Bone marrow (tissue), 2 donors: ENCODE measurements at places on chromosomes 4 and X.

- no peak for DNase-seq
These were observed 70.5 kb downstream of the SEL1L3 start for GRCh38 chr4:25792200-25792791.

- DNase-seq, result no peak
These were observed 107.9 kb downstream of the LDB2 start for GRCh38 chr4:16790508-16790907.

DNA sequence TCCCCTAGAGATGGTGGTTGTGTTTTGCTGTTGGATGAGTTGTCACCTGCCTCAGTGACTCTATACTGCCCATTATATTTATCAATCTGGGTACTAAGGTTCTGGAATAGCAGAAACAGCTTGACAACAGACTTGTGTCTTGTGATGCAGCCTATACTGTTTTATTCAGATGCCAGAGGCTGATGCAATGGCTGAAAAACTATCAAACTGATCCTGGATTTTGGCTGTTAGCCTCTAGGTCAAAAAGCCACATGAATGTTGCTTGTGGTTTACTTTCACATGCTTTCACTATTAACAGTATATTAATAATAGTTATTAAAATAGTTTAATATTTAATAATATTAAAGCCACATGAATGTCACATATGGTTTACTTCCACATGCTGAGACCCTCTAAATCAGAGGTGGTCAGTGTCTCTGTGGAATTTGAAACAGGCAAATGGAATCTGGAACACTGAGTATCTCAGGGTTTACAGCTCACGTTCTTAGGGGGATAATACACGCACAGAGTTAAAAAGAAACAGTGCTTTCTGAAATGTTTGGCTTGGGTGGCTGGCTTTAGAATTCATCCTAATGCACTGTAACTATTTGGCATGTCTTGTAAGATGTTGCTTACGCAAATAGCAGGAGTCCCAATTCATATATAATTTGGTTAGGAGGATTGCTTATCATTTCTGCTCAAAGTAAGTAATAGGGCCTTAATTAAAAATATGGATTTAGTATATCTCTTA lies 82.5 kb upstream of the LCORL start:
- DNase-seq, result no peak

DNA sequence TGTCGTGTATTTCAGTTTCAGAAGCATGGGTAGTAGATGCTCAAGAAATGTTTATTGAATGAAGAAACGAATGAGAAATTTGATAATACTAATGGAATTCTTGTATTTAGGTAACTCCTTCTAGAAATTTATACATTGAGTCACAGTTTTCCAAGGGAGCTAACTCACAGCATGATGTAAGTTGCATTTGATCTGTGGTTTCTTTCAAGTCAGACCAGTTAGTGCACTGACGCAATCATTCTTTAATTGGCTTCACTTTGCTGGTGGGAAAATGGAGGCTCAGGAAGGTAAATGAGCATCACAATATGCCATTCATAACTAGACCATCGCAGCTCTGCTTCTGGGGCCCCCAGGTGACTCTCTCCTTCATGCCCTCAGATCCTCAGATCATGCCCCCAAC lies 17.3 kb upstream of the CWH43 start:
- DNase-seq, result no peak

- DNase-seq, result no peak
These were observed 255.8 kb upstream of the ZFP42 start for GRCh38 chr4:187739771-187740170.

DNA sequence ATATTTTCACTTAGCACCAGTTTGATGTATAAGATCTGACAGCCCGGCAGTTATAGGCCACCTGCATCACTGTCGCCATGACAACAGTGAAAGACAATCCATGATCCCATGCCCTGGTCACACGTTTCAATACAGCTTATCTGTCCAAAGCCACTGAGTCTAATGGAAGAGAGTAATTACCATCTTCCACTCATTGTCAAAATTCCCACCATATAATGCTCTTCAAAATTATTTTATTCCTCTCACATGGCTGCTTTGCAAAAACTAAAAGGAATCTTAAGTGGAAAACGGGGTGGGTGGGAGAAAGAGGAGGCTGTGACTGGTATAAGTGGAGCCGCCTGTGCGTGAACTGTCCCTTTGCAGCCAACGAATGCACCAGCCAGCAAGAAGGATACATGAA lies 44.2 kb downstream of the MAML3 start:
- no peak for DNase-seq

GRCh38 chrX:48787505-48788443 lies 1.4 kb downstream of the GATA1 start:
- no peak for DNase-seq

DNA sequence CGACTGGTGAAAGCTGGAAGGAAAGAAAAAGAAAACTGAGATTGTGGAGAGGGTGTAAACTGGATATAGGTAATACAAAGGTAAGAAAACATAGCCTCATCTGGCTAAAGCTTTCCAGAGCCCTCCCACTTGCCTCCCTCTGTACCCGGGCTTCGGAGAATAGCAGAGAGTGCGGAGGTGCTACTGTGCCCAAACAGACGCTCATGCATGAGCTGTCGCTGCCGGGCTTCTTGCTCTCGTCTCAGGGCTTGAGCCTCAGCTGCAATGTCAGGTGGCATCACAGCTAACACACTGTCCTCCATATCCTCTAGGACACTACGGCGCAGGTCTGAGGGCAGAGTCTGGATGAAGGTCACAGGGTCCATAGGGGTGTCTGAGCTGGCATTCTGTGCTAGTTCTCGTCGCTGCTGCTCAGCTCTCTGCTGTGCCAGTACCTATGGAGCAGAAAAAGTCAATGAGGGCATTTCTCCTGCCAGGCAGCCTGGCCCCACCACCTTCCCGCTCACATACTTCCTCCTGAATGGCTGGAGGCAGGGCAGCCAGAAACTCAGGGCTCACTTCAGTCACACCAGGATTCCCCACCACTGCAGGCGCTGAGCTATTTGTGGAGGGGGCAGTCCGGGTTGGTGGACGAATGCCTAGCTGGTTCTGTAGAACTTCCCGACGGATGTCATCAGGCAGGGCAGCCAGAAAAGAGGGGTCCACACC lies 116.7 kb upstream of the HSD17B10 start:
- DNase-seq, result no peak

DNA sequence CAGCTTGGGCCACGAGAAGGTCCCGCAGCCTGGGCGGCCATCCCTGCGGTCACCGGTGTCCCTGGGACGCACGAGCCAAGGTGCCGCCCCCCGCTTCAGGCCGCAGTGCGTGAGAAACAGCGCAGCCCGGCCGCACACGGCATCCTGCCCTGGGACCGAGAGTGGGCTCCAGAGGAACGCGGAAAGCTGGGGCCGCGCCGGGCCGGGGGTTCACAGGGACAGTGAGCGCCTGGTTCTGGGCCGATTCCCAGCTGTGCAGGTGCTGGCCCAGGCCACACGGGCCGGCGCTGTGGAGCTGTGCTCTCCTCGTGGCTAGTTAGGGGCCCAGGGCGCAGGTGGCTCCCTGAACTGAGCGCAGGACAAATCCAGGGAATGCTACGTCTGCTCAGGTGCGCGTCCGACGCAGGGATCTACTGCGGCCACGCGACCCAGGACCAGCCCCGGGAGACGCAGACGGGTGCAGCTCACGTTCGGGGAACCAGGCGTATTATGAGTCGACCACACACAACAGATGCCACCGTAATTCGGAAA lies 25.8 kb upstream of the GTPBP6 start:
- DNase-seq, result no peak

DNA sequence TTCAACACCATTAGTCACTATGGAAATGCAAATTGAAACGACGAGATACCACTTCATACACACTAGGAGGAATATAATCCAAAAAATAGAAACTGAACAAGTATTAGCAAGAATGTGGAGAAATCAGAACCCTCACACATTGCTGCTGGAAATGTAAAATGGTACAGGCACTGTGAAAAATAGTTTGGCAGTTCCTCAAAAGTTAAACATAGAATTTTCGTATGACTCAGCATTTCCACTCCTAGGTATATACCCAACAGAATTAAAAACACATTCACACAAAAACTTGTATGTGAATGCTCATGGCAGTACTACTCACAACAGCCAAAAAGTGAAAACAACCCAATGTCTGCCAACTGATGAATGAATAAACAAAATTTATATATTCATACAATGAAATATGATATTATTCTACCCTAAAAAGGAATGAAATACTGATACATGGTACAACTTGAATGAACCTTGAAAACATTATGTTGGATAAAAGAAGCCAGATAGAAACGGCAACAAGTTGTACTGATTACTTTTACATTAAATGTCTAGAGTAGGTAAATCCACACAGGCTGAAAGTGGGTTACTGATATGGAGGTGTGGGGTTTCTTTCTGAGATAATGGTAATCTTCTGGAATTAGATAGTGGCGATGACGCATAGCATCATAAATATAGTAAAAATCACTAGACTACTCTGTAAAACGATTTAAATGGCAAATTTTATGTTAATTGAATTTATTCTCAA lies 22.3 kb downstream of the TEC start:
- DNase-seq, result peak; percentile 91

DNA sequence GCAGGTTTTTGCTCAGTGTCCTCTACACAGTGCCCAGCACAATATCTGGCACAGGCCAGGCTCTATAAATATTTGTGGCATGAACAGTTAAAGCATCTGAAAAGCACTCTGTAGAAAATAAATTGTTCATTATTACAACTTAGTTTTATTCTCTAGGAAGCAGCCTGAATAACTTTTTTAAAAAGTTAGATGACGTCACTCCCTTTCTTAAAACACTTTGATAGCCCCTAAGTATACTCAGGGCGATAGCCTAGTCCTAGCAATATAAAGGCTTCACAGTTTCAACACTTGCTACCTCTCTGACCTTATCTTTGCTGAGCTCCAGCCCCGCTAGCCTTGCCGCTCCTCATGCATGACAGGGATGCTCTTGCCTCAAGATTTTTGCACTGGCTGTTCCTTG lies 80.6 kb downstream of the GPM6A start:
- DNase-seq, result no peak

GRCh38 chrX:38970845-38971244 lies 169.6 kb downstream of the MID1IP1 start:
- DNase-seq, result no peak

DNA sequence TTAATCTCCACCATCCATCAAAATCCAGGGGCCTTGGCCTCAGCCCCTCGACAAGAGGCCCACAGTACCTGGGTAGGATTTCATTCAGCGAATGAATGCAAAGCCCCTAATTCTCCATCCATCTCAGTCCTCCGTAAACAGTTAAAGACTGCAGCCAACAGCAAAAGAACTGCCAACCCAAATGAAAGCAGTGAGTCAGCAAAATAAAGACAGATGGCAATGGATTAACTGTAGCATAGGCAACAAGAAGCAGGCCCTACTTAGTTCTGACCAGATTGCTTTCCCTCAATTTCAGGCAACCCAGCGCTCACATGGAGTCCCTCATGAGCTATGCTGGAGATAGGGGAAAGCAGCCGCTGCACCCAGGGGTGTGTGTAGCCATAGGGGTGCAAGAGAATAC lies 21.4 kb downstream of the PLAC1 start:
- DNase-seq, result no peak

GRCh38 chr4:89299153-89299791 lies 8.3 kb downstream of the GPRIN3 start:
- no peak for DNase-seq

- DNase-seq, result no peak
These were observed at the start of gene STOX2 for GRCh38 chr4:183905081-183905592. Gene STOX2, plus strand, starts transcription at chr4:183905307. Its CDS starts 1,484 bp downstream, at chr4:183906791.

GRCh38 chr4:1208266-1208961 lies 36.0 kb upstream of the SPON2 start:
- no peak for DNase-seq

- no peak for DNase-seq
These were observed 741.3 kb downstream of the PCDH7 start for GRCh38 chr4:31461421-31461820.

DNA sequence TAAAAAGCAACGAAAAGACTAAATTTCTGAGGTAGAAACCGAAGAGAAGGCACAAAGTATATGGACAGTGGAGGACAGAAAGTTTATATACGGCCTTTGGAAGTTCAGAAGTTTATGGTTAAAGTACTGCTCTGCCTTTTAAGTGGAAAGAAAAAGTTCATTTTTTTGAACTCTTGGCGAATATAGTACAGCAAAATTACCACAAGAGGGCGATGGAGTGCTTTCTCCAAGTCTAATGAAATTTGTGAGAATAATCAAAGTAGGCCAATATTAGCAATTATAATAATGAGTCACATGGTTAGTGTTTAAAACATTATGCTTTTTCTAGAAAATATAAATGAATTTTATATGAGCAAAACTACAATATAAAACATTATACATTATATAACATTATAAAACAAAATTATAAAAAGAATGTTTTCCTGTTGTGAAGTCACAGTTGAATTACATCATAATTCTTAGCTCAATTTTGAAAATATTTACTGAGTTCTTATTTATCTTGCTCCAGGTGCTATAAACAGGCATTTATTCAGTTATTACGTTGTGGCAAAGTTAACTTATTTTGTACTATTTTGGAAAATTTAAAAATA lies 136.2 kb upstream of the BMPR1B start:
- DNase-seq, result peak; percentile 7

GRCh38 chrX:40105835-40106675 lies 8.3 kb upstream of the BCOR start:
- no peak for DNase-seq

- DNase-seq, result no peak
These were observed 3.4 kb upstream of the INTU start for GRCh38 chr4:127629371-127629770.

DNA sequence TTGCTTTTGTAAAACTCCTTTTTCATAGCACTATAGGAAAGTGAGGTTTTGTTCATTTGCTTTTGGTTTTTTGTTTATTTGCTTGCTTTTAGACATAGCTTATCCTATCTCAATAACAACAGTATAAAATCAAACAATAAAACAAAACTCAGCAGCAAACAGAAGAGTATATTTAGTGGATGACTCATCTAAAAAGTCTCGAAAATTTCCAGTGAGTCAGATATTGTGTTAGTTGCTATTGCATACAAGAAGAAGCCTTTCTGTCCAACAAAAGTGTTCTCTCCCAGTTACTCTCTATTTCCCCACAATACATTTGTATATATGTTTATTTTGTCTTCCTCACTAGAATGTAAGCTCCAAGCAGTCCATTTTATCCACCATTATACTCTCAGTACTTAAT lies 36.0 kb upstream of the NPNT start:
- no peak for DNase-seq

- no peak for DNase-seq
These were observed 362.5 kb upstream of the TRAM1L1 start for GRCh38 chr4:117447925-117448324.

- DNase-seq, result no peak
These were observed 25.7 kb downstream of the SGMS2 start for GRCh38 chr4:107850438-107850837.

DNA sequence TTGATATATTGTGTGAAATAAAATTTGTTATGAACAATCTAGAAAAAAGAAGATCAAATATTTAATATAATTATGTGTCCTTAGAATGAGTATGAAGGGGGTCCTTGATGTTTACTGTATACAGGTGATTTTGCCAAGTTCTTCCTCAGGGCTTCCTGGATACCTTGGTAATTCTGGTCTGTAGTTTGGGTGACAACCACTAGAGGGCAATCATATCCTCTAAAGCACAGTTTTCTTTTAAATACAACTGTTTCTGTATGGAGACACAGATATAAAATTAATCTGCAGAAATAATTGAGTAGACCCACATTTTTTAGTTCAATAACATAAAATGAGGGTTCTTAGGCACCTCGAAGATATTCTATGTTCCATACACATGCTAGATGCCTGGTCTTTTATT lies 157.7 kb downstream of the SPANXN1 start:
- DNase-seq, result no peak
